GM12892 (cell line): ENCODE measurements at places on chromosomes 4 and X.

GRCh38 chr4:183636923-183637322, 22.1 kb downstream of the RWDD4 start:
- DNase-seq, result no peak

DNA sequence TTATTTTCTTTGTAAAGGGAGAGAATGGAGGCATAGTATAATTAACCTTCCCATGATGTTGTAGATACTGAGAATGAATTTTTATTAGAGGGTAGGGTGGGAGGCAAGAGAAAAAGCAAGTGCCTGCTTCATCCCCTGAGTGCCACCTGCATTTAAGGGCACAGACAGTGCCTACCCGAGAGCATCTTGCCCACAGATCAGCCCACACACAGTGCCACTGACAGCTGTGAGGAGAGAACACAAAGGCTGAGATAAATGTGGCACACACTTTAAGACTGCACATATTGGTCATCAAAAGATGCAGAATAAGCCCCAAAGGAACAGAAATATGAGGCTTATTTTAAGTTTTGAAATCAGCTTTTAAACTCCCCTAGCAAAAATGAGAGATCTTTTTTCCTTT, 250.8 kb downstream of the SLC39A8 start:
- no peak for DNase-seq

DNA sequence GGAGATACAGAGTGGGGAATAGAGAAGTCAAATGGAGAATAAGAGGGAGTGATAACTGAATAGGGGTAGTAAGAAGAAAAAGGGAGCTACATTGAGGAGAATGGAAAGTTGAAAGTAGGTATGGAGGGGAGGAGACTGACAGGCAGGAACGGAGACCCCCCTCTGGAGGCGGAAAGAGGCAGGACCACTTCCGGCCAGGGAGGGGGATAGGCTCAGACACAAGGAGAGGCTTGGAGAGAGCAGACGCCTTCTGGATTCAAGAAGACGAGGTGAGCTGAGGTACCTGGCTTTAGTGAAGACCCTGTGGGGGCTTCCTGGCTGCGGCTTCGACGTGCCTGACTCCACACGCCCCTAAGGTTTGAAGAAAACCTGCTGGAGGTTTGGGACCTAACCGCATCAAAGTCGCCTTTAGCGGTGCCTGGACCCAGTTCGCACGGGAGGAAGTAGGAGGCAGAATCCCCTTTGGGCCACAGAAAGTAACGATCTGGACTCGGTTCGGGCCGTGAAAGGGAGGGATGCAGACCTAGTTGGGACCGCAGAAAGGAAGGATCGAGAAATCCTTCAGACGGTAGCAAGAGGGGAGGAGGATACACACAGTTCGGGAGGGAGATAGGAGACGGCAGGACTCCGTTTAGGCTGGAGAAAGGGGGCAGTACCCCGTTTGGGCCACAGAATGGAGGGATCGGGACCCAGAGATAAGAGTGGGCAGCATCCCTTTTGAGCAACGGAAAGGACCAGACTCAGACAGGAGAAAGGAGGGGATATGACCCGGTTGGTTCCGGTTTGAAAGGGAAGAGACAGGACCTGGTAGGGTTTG, at the start of gene TRO:
TSS of gene TRO (plus strand) at position 215 of the 817 bp plus-strand sequence. CDS start 1,423 bp downstream, outside the sequence.
- DNase-seq, result no peak

DNA sequence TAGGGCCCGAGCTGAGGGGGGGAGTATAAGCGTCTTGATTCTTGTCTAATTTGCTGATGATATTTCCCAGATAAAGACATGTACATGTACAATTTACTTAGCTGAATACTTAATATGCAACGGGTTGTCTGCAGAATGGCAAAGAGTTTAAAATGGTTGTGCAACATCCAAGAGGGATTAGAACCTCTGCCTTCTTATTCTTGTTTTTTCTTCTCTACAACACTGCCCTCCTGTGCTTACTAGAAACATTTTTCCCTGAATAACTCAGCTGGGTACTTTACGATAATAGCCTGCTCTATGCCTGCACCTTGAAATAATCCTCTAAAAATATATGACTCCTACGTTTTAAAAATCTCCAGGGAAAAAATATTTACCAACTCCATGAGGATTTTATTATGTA, 41.8 kb downstream of the INTS12 start:
- no peak for DNase-seq
